Karpas-422 (cell line): ENCODE measurements at places on chromosomes 1 and 21.

DNA sequence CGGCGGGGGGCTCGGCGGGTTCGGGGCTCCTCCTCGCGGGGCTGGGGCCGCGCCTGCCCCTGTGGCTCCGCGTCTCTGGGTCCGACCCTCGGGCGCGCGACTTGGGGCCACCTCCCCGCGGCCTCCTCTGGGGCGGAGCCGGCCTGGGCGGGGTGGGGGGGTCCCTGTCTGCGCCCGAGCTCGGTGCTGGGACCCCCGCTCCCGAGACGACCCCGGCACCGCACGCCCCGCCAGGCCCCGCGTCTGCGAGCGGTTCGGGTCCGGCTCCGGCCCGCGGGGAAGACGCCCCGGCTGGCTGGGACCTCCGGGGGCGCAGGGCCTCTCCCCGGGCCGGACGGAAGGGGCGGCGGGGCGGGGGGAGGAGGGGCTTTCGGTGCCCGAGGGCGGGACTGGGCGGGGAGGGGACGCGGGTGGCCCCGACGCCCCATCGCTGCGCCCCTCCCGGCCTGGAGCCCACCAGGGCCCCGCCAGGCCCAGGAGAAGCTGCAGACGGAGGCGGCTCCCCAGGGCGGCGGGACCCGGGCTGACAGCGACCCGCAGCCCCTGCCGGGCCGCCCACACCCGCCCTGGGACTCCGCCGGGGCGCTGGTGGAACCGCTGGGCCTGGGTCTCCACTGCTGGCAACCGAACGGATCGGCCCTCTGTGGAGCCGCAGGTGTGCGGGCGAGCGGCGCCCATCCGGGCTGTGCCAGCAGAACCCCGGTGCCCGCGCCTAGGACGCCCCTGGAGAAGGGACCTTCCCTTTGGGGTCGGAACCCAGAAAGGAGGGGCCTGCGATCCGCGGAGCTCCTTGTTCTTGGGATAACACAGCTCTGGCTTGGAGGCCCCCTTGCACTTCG, 610 bp downstream of the COL6A2 start:
- no peak overlapping the region for H3K27ac ChIP-seq
- no peaks in the 10 kb centered on the region for H3K4me1 ChIP-seq
- no peak for DNase-seq

DNA sequence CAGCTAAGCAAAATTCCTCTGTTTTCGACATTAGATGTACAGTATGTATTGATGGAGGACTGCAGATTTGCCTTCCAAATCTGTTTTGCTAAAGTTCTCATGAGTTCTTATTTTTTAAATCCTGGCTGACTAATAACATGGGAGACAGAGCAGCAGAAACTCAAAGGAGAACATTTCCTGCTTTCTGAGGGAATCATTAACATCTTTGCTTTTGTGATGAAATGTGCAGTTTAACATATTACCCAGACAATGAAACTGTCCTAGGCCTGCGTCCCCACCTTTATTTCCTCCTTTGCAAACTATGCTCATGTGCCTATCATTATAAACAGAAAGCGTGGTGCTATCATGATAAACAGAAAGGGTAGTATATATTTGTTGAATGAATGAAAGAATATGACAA, 149.9 kb downstream of the ZP4 start:
- no peak overlapping the region for H3K27ac ChIP-seq
- H3K27me3 ChIP-seq, result no peaks in the 10 kb centered on the region

- no peak overlapping the region for H3K27ac ChIP-seq
- peaks cover 12% of the 10 kb centered on the region for H3K4me1 ChIP-seq
- no peak for DNase-seq
- no peaks in the 10 kb centered on the region; the same call in 1 of the 2 replicates for H3K36me3 ChIP-seq
- no peaks in the 10 kb centered on the region for H3K27me3 ChIP-seq
These were observed 33.6 kb downstream of the SOAT1 start for GRCh38 chr1:179327196-179327595.

- peak overlapping the region; percentile 65; the same call in 1 of the 2 replicates for H3K27ac ChIP-seq
- no peaks in the 10 kb centered on the region for H3K36me3 ChIP-seq
- no peak for DNase-seq
- H3K27me3 ChIP-seq, result no peaks in the 10 kb centered on the region
- peaks cover 67% of the 10 kb centered on the region for H3K4me1 ChIP-seq
- H3K4me3 ChIP-seq, result no peak overlapping the region
These were observed 1.4 kb upstream of the ADGRB2 start for GRCh38 chr1:31765516-31765915.

- no peaks in the 10 kb centered on the region for H3K4me1 ChIP-seq
- H3K27me3 ChIP-seq, result no peaks in the 10 kb centered on the region
- no peak overlapping the region for H3K27ac ChIP-seq
- DNase-seq, result no peak
- H3K36me3 ChIP-seq, result no peaks in the 10 kb centered on the region
- H3K4me3 ChIP-seq, result no peak overlapping the region
These were observed 590.5 kb upstream of the ADAMTS5 start for GRCh38 chr21:27557356-27557755.

DNA sequence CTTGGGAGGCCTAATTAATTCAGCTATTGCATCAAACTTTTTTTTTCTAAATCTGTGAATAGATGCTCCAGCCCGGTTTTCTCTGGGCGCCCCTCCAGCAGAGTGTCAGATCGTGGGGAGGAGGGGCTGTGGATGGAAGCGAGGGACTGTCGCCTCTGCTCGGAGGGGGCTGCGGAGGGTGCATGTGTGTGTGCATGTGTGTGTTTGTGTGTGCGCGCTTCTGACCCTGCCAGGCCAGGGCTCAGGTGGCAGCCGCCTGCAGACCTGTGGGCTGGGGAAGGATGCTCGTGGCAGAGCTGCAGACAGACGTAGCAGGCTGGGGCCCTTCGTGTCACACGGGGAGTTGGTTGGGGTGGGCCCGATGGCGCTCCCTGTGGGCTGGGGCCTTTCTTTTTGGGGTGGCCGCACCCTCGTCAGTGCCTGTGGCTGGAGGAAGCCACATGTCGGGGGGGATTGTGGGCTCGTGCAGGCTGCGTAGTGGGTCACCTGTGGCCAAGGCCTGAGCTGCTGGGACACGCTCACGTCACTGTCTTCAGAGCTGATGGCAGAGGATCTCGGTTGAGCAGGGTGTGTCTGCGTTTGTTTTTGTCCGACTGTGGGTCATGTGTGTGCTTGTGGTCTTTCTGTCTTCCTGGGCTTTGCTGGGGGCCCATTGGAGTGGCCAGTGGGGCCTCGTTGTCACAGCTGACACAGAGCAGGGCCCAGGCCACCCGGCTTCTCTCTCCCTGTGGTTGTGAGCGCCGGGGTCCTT, 2.8 kb downstream of the SKI start:
- H3K27me3 ChIP-seq, result no peaks in the 10 kb centered on the region
- H3K4me1 ChIP-seq, result peaks cover 2% of the 10 kb centered on the region; the same call in 1 of the 2 replicates
- no peak overlapping the region for H3K27ac ChIP-seq
- DNase-seq, result no peak

GRCh38 chr21:16605597-16605996, 875.8 kb downstream of the USP25 start:
- H3K27me3 ChIP-seq, result no peaks in the 10 kb centered on the region
- no peaks in the 10 kb centered on the region for H3K4me1 ChIP-seq
- DNase-seq, result no peak
- no peak overlapping the region for H3K27ac ChIP-seq
- no peaks in the 10 kb centered on the region for H3K36me3 ChIP-seq

- H3K4me1 ChIP-seq, result no peaks in the 10 kb centered on the region
- H3K36me3 ChIP-seq, result no peaks in the 10 kb centered on the region
- no peaks in the 10 kb centered on the region for H3K27me3 ChIP-seq
- DNase-seq, result no peak
- no peak overlapping the region for H3K27ac ChIP-seq
These were observed 8.1 kb upstream of the GREM2 start for GRCh38 chr1:240619906-240620621.

GRCh38 chr1:234433563-234434285, 45.3 kb downstream of the TARBP1 start:
- H3K4me3 ChIP-seq, result no peak overlapping the region
- H3K4me1 ChIP-seq, result no peaks in the 10 kb centered on the region
- DNase-seq, result no peak
- H3K27me3 ChIP-seq, result no peaks in the 10 kb centered on the region

DNA sequence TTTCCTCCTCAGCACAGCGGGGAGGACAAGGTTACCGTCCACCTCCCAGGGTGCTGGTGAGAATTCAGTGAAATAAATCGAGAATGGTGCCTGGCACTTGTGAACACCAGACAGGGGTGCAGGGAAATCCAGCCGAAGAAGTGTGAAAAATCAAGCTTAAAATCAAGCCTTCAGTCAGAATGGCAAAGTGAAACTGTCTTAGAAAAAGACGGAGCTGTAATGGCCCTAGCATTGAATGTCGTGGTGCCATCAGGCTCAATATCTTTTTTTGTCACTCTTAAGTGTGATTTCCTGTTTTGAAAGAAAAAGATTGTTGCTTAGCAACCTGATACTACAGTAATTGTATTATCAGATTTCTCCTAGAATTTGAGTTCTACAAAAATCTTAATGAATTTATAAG, 22.1 kb downstream of the EDARADD start:
- no peak for DNase-seq
- H3K27me3 ChIP-seq, result no peaks in the 10 kb centered on the region
- no peak overlapping the region for H3K4me3 ChIP-seq
- no peaks in the 10 kb centered on the region for H3K4me1 ChIP-seq

DNA sequence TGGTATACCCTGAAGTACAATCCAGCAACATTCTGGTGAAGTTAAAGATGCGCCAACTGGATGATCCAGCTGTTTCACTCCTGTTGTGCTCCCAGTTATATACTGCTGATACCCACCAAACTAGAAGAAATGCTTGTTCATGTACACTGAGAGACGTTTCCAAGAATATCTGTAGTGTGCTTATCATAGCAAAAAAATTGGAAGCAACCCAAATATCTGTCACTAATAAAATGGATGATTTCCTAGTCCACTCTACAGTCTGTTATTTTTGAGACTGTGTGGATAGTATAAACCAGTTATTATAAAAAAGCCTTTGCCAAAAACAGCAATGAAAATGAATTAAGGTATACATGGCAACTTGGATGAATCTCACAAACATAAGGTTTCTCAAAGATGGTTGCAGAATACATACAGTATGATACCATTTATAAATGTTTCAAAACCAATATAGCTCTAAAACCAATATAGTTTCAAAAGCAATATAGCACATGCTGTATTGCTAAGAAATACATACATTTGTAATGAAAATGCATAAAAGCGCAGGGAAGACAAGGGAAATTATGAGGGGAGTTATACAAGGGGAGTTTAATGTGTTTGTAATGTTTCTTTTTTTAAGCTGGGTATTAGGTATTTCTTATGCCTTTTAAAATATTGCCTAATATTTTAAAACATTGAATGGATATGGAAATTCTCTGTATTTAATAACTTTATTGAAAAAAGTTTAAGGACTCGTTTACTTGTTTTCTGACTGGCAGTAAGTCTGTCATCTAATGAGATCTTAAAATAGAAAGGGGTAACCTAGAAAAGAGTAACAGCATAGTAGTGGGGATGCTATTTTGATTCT, 36.5 kb downstream of the GPSM2 start:
- no peak overlapping the region for H3K4me3 ChIP-seq
- H3K27me3 ChIP-seq, result no peaks in the 10 kb centered on the region
- no peak overlapping the region for H3K27ac ChIP-seq
- H3K36me3 ChIP-seq, result no peaks in the 10 kb centered on the region
- no peaks in the 10 kb centered on the region; the same call in 1 of the 2 replicates for H3K4me1 ChIP-seq
- no peak for DNase-seq

GRCh38 chr1:19682257-19682656, 17.6 kb downstream of the HTR6 start:
- H3K27ac ChIP-seq, result no peak overlapping the region
- H3K4me1 ChIP-seq, result no peaks in the 10 kb centered on the region
- H3K27me3 ChIP-seq, result no peaks in the 10 kb centered on the region

- H3K4me3 ChIP-seq, result no peak overlapping the region
- H3K27ac ChIP-seq, result no peak overlapping the region
These were observed 2.4 kb downstream of the PLPPR4 start for GRCh38 chr1:99266726-99267125.
